ENCODE measurements at places on chromosomes 11 and 22.

DNA sequence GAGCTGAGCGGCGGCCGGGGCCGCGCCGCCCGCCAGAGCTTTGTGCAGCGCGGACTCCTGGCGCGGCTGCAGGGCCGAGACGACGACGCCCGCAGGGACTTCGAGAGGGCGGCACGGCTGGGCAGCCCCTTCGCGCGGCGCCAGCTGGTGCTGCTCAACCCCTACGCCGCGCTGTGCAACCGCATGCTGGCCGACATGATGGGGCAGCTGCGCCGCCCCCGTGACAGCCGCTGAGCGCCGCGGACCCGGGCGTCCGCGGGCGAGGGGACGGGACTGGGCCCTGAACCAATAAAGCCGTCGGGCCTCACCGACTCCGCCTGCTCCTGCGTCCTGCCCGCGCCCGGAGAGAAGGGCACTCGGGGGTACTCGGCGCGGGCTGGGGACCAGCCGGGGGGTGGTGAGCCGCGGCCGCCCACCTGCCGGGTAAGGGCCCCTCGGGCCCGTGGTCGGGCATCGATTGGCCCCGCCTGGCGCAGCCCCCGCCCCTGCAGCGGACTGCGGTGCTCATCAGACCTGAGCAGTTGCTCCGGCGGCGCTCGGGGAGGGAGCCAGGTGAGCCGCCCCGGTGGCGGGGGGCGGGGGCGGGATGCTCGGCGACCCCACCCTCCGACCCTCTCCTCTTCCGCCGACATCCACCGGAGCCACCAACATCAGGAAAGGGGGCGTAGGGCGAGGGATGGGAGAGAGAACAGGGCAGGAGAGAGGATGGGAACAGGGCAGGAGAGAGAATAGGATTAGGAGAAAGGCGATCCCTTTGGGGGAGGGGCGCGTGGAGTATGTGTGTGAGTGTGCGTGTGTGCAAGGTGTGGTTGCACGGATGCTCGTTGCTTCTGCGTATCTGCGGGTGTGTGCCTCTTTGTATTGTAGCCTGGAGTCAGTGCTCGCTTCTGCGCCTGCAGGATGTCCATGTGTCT, at the start of gene TMEM25:
TSS of gene TMEM25 (plus strand) at position 510 of the 914 bp plus-strand sequence. CDS start 610 bp downstream, outside the sequence.
- peak; percentile 69 for DNase-seq

DNA sequence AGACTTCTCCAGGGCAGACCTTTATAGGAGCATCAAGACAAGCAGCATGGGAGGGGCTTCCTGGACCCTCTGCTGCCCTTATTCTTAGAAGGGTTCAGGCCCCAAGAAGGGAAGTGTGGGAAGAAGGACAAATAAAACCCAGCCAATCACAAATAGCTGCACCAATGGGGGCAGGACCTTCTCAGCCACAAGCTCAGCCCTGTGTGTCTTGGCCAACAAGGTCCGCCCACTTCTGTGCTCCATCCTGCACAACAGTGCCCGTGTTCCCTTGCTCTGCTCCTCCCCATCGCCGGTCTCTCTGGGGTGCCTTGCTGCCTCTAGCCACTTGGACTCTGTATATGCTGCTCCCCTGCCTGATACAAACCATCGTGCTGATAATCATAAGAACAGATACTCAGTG, 86.1 kb downstream of the NAT10 start:
- no peak for DNase-seq

GRCh38 chr11:38972220-38972619, 2374.2 kb upstream of the RAG2 start:
- no peak for DNase-seq

DNA sequence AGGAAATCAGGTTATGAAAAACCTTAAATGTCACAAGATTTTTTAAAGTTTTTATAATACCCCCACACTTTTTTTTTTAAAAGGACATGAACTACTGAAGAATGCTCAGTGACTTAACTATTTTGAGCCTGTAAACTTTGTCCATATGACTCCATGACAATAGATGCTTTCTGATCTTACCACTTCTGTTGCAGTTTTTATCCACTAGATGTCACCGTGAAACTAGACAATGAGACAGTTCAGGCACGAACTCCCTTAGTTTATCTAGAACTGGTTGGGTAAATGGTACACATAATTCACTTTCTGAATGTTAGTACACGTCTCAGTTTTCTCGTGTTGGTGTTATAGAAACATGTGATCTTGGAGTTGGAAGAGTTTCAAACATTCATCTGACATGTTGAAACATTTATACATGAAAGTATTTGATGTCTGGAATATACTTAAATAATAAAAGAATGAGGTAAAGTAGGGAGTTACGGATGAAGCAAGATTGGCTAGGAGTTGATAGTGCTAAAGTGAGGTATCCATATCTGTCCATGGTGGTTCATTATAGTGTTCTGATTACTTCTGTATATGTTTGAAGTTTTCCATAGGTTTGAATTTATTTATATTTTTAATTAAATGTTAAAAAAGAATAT, 8.1 kb downstream of the CCDC15 start:
- peak; percentile 73 for DNase-seq

GRCh38 chr22:30390974-30391691, 3.9 kb upstream of the RNF215 start:
- peak; percentile 79 for DNase-seq

DNA sequence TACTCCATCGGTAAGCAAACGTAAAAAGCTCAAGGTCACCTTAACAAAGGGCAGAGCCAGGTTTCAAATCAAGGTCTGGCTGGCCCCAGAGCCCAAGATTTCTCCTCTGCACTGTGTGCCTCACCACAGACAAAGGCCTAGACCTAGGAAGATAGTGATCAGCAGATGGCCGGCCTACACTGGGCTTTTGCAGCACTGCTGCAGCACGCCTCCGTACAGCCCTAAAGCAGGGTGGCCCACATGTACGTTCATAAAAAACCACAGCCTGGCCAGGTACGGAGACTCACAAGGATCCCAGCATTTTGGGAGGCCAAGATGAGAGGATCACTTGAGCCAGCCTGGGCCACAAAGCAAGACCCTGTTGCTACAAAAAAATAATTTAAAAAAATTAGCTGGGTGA, 106.3 kb upstream of the PITPNB start:
- DNase-seq = no peak

DNA sequence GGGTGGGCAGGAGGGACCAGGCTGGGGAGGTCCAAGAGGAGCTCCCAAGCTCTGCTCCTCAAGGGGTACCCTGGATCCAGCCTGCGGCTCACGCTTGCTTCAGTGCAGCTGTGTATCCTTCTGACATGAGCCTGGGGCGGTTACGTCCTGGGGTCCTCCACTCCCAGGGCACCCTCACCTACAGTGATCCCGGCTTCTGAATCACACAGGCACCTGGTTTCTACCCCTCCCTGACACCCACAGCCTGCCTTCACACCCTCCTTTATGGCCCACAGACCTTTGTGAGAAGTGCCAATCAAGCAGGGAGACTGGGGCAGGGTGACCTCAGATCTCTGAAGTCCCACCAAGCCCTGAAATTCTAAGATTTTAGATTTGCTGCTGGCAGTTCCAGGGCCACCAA, 1.5 kb downstream of the MPST start:
- no peak for DNase-seq

DNA sequence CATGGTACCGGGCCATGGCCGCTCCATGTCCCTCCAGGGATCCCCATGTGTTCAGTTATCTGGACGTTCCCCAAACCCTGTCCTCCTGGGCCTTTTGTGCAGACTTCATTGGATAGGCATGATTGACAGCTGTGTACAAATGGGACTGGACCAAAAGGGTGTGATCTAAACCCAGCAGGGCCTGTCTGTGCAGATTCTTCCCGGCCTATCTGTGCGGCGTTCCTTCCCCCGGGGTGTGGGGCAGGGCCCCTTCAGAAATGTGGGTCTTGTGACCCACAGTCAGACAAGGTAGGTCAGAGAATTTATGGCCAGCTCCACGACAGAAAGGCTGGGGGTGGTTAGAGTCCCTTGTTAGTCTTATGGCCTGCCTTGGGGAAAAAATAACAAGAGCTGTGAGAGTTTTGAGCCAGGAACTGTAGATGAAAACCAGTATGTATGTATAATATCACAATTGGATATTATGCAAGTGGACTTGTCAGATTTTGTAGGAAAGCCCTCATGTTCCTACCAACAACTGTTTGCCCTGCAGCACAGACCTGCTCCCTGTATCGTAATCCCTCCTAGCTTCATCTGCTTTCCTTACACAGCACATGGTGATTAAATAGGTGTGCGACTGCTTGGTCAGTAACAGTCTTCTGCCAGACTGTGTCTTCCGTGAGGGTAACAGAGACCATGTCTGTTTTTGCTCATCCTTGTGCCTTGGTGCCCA, 31.7 kb downstream of the AP2A2 start:
- DNase-seq = no peak

- no peak for DNase-seq
Observed at GRCh38 chr22:48902983-48903650, 924.6 kb downstream of the BRD1 start.

DNA sequence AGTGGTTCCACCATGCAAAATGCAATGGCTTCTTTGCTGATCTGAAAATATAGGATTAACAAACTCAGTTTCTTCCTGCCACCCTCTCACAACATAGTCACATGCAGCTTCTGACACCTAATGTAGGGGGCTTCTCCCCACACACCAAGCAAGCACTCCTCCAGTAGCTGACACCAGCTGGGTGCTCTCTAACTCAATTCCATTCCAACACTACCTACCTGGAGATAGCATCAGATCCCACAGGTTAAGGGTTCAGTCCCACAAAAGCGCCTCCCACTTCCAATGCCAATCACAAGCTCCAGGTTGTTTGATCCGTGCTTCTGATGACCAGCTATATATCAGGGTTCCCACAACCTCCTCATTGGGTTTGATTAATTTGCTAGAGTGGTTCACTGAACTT, 31.8 kb upstream of the NNMT start:
- no peak for DNase-seq

DNA sequence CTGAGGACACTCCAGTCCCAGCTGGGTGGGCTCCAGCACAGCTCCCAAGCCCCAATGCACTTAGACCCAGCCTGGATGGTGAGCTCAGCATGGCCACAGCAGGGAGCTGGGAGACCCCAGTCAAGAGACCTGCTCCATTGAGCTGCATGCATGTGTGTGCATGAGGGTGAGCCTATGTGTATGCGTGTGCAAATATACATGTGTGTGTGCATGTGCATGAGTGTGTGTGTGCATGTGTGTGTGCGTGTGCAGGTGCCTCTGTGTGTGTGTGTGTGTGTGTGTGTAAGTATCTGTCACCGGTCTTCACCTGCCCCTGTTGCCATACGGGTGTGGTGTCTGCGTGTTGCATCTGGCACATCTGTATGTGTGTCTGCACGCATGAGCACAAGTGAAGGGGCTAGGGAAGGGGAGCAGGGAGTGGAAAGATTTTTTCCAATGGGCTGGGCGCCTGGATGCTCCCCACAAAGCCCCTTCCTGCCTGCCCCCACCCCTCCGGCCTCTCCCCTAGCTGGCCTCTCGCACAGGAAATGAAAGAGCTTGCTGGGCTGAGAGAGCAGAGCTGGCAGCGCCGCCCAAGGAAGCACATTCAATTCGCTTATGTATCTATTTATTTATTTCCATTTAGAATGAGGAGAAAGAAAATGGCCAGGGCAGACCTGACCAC, 4.1 kb downstream of the TSPAN32 start:
- DNase-seq = no peak

DNA sequence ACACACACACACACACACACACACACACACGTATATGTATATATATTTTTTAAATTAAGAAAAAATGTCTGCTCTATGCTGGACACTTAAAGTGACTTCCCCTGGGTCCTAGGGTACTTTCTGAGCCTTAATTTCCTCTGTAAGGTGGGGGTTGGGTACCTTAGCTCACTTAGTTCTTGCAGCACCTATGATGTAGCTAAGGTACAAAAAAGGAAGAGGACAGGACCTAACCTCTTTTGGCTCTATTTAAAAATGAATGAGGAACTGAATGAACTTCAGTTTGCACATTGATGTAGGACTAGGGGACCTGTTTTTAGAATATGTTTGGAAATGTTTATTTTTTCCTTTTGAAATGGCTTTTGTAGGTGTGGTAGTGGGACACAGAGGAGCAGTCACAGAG, 11.1 kb downstream of the SREBF2 start:
- DNase-seq = no peak

DNA sequence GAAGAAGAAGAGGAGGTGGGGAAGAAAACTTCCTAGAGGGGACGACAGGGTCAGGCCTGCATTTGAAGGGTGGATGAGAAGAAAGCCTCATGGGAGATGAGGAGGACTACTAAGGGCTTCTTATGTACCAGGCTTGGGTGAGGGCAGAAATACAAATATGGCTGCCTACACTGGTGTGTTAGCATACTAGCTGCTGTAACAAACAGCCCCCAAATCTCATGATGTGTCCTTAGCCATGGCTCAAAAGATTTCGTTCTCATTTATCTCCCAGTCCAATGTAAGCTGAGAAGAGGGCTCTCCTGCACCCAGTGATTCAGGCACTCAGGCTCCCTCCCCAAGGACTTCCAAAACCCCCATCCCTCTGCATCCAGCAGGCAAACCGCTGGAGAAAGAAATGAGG, 11.6 kb upstream of the MB start:
- DNase-seq = no peak

DNA sequence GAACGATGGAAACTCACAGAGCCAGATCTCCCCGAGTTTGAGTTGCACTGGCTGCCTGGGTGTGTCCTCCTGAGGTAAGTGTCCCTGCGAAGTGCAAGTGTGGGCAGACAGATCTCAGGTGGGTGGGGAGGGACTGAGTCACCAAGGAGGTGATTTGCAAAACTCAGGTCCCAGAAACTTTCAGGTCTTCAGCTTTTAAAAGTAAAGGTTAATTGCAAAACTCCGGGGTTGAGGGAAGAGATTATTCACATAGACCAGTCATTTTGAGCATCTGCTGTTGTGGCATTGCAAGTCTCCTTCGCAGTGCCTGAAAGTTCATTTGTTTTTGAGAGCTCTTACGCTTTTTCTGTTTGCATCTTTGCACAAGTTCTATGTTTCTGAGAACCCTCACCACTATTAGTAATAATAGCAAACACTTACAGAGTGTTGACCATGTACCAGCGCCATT, 7.1 kb downstream of the CD44 start:
- peak; percentile 94 for DNase-seq

- no peak for DNase-seq
Observed at GRCh38 chr22:41429232-41429950, 17.2 kb downstream of the TOB2 start.

DNA sequence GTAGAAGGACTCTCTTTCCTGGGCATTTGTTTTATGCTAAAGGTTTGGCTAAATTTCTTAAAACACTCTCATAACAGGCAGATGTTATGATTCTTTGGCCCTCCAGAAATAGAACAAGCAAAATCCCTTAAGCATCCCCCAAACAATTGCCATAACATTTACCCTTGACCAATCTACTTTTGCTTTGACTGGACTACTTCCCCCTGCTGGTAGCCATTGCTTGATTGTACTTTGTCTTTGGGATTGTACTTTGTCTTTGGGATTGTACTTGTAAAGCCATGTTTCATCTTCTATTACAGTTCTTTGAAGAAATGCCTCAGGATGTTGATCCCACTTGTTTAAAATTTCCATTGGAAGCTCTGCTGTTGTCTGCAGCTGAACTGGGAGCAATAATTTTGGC, 53.3 kb upstream of the GLYAT start:
- no peak for DNase-seq

- DNase-seq = no peak
Observed at GRCh38 chr11:95076416-95076815, 9.7 kb downstream of the SRSF8 start.

- no peak for DNase-seq
Observed at GRCh38 chr22:38653741-38654140, 2.5 kb downstream of the FAM227A start.

Measured in activated CD4-positive, alpha-beta T cell treated with anti-CD3 and anti-CD28 coated beads, Interleukin-2, amount 50 U/mL, for 16 hours (primary cell).